ENCODE measurements at places on chromosomes 1 and 21.
A peak's percentile ranks its signal among the peaks of the same experiment; 100 is the strongest.

DNA sequence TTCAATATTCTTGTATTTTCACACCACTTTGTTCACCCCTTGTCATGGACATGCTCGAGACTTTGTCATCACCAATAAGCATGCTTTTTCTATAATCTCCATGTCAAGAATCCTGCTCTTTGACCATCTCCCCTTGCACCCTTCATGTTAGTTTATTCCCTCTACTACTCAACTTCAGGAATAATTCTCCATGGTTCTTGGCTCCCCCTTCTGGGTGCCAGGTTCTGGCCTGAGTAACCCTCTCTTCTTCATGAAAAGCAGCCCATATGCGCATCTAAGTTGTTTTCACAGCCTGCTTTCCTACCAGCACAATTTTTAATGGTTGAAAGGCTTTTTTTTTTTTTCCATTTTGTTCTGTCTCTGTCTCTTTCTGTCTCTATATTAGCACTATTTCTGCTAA, 160.7 kb downstream of the LEPR start:
- DNase-seq: no peak

DNA sequence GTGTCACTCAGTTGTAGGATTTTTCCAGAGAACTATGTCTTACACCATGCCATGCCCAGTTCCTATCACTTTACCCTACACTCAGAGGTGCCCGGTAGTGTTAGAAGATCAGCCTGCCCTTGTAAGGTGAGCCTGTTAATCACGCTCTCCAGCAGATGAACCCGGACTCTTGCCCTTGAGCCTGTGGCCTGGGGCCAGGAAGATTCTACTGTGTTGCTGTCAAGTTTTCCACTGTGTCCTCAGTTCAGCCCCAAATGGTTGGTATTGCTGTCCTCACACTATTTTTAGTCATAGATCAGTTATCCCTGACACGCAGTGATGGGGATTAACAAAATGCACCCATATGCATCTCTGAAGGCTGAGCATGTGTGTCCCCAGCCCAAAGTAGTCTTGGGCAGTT, 105.0 kb upstream of the SPAG17 start:
- no peak for DNase-seq

GRCh38 chr1:23643736-23644554, 47.7 kb upstream of the RPL11 start:
- no peak for DNase-seq

- no peak for DNase-seq
Measured at GRCh38 chr1:64472040-64472376, 2.1 kb downstream of the CACHD1 start.

- DNase-seq: no peak
Measured at GRCh38 chr1:47944561-47944960, 52.6 kb downstream of the TRABD2B start.

DNA sequence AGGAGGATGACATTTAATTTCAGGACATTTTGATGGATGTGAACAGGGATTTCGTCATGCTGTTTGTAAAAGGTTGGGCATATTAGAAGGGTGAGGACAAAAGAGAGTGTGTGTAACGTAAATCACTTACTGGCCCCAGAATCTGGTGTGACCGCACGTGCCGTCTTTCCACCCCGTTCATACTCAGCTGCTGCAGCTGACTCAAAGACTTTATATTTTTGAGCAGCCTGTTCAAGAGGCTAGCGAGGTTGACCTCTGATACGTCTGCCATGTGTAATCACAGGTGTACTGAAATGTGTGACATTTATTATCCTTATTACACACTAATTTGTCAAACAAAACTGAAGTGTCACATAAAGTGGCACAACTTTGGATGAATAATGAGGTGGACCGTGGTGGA, 66.5 kb upstream of the ERRFI1 start:
- DNase-seq: no peak

GRCh38 chr21:43341378-43342161, 85.4 kb downstream of the SIK1 start:
- no peak for DNase-seq

GRCh38 chr1:37473431-37474045, 842 bp upstream of the ZC3H12A start:
- DNase-seq: no peak

- no peak for DNase-seq
Measured at GRCh38 chr1:63810936-63811469, 37.2 kb downstream of the ROR1 start.

DNA sequence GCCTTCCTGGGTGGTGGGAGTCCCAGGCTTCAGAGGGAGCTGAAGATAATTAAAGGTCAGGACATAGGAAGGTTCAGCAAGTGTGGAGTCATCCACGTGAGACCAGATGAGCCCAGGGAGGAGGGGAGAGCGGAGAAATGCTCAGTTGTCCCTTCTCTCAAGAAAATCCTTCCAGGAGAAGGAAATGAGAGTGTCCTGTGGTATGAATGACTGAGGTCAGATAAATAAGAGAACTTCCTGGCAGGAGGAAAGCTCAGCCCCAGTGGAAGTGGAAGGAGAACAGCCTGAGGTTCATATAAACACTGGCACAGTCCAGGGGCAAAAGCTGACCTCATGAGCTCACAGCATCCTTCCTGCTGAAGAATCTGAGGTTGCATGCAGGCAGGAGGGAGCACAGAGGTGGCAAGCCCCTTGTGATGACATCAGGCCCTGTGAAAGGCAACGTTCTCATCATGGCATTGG, 97.6 kb downstream of the NAV1 start:
- no peak for DNase-seq

- no peak for DNase-seq
Measured at GRCh38 chr1:41021526-41022308, at the start of gene SLFNL1. TSS of gene SLFNL1 (minus strand) at chr1:41021725. CDS start at chr1:41020660, 1,065 bp downstream.

GRCh38 chr1:3465935-3466321, 11.5 kb downstream of the ARHGEF16 start:
- DNase-seq: no peak

- DNase-seq: peak; percentile 84
Measured at GRCh38 chr1:9004700-9005394, 21.4 kb downstream of the SLC2A7 start.

DNA sequence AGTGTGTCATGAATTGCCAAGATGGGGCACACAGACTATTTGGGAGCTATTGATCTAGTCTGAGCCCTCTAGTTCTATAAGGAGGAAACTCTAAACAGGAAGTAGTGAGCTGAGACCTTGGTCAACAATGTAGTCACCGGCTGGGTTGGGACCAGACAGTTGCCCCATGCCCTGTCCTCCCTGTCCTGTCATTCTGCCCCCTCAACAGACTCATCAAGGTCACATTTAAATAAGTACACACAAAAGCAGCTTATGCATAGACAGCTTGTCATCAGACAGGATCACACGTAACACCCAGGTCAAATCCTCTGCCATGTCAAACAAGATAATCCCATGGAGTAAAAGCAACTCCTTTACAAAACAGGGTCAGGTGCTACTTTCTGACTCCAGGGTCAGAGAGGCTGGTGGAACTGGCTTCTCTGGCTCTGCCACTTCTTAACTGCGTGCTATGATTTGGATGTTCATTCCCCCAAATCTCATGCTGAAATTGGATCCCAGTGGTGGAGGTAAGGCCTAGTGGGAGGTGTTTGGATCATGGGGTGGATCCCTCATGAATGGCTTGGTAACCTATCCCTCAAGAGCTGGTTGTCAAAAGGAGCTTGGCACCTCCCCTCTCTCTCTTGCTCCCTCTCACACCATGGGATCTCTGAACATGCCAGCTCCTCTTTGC, 128.9 kb downstream of the HIVEP3 start:
- no peak for DNase-seq

GRCh38 chr1:5611851-5612250, 380.4 kb downstream of the NPHP4 start:
- no peak for DNase-seq

GRCh38 chr1:201171063-201172036, 17.1 kb upstream of the TMEM9 start:
- DNase-seq: peak; percentile 41

DNA sequence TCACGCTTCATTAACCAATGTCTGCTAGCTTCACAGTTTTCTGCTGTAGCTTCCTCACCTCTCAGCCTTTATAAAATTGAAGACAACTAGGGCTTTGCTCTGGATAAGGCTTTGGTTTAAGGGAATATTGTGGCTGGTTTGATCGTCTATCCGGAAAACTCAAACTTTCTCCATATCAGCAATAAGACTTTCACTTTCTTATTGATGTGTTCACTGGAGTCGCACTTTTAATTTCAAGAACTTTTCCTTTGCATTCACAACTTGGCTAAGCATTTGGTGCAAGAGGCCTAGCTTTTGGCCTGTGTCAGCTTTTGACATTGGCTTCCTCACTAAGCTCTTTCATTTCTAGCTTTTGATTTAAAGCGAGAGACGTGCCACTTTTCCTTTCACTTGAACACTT, 12.9 kb downstream of the COA6 start:
- DNase-seq: no peak

DNA sequence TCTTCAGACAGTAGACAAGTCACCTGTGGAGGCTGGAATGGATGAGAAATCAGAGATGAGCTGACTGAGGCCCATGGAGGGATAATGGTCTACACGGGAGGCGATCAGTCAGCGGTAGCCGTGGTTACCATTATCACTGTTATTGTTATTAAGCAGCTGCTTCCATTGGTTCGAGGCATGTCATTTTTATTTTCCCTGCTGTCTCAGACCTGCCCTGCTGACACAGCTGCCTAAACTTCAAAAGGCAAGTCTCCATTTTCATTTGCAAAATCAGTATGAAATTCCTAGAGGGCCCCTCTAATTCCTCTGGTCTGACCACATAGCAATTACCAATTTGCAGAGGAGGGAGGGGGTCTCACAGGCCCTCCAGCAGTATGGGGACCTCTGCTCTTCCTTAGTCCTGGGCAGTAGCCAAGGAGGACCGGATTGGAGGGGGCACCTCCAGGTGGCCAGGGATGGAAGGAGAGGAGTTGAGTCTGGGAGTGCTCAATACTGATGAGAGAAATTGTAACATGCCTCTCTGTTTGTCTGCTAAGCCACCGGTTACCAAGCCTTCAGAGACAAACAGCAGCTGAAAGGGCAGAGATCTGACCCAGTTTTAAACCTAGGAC, 184.2 kb downstream of the TRABD2B start:
- DNase-seq: no peak

GRCh38 chr1:107952989-107953388, 12.0 kb downstream of the VAV3 start:
- DNase-seq: no peak

- DNase-seq: peak; percentile 70
Measured at GRCh38 chr1:35557118-35557610, at the start of gene KIAA0319L. TSS of gene KIAA0319L (minus strand) at chr1:35557403. CDS start at chr1:35554491, 2,912 bp downstream.

GRCh38 chr21:36602735-36603134, 96.2 kb upstream of the SIM2 start:
- no peak for DNase-seq

GRCh38 chr1:85544689-85545215, 35.8 kb upstream of the CCN1 start:
- no peak for DNase-seq

DNA sequence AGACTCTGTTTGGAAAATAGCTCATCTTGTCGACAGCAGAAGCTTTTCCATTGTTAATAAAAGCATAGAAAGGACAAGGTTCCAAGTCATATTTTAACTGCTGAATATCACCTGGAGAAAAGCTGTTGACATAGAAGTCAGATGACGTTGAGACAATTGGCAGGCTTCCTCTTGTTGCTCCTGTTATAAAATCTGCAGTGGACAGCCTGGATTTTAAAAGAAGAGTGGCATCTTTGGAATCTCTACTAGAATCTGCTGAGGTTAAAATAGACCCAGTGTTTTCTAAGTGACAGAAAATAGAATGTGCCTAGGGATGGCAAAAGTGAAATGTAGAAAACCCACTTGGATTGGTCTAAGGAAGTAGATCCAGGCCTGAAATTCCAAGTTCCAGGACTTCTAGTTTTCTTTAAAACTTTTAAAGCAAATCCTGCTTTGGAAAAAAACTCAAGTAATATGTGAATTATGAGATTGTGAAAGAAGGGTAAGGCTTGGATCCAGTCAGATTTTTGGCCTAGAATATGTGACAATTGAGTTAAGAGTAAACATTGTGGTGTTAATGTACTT, 53.6 kb upstream of the NEXN start:
- no peak for DNase-seq

Measured in stimulated activated CD8-positive, alpha-beta memory T cell treated with anti-CD3 and anti-CD28 coated beads, Interleukin-2, amount 100 ng/mL, for 48 hours (primary cell).